NCI-H2171 (cell line): ENCODE measurements at places on chromosomes 12 and 14.
A peak's percentile ranks its signal among the peaks of the same experiment; 100 is the strongest.

DNA sequence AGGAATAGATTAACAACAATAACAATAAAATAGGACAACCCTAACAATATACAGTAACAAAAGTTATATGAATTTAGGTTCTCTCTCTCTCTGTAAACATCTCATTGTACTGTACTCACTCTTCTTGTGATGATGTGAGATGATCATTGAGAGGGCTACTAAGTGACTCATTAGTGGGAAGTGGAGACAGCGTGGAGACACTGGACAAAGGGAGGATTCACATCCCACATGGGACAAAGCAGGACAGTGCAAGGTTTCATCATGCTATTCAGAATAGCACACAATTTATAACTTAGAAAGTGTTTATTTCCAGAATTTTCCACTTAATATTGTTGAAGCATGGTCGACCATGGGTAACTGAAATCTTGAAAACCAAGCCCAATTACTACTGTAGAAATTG, 26.0 kb upstream of the SPATA7 start:
- no peak for DNase-seq

DNA sequence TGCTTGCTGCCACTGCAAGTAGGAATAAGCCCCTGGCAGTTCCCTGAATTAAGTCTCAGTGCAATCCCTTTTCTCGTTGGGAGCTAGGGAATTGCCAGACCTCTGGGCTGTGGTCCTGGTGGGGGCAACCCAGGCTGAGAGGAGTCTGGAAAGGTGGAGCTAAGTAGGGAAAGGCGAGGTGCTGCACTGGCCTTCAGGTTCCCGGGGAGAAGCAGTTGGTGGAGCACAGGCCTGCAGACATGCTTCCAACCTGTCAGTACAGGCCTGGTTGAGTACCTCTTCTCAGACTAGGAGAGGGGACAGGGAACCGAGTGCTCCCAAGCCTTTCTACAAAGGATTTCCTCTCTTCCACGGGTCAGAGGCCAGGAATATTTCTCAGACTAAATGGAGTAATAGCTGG, 1.5 kb downstream of the NRIP2 start:
- no peak for DNase-seq

DNA sequence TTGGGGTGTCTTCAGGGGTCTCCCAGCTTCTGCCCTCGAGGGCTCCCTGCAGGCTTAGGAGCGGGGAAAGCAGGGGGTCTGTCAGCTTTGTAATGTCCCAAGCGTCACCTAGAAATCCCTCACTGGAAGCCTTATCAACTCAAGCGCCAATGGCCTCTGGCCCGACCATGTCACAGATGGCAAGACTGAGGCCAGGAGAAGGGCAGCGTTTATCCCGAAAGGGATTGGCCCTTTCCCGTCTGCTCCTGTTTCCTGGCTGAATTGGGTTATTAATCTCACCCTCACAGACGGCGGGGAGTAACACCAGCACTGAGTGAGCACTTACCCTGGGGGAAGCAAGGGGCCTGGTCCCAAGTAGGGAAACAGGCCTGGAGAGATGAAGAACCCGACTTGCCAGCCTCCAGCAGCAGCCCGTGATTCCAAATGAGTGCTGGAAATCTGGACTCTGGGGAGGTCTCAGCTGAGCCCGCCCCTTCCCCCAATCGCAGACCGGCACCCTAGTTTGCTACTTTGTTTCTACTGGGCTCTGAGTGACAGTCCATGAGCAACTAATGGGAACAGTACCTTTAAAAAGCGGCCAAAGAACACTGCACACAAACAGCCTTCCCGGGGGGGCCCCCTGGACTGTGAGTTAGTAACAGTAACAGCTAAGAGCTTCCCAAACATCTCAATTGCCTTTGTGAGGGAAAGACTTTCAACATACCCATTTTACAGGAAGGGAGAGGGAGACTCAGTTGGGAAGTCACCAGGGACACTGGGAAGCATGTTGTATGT, 2.1 kb upstream of the NCOR2 start:
- no peak for DNase-seq

DNA sequence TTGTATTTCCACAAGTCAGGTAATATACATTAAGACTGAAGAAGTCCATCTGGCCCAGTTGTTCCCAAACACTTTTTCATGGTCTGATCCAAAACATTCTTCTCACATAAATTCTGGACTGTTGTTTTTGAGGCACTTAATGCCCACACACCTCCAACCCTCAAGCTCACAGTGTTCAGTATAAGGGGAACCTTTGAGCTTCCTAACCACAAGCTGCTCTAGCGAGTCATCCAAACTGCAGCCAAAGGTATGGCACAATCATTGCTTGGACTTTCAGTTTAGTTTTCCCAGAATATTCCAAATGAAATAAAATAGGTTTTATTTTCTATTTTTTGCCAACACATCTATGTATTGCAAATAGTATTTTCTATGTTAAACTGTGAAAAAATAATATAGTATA, 103.0 kb downstream of the PUS7L start:
- DNase-seq: no peak

- no peak for DNase-seq
Observed at GRCh38 chr12:58425481-58426392, 484.4 kb downstream of the ATP23 start.

DNA sequence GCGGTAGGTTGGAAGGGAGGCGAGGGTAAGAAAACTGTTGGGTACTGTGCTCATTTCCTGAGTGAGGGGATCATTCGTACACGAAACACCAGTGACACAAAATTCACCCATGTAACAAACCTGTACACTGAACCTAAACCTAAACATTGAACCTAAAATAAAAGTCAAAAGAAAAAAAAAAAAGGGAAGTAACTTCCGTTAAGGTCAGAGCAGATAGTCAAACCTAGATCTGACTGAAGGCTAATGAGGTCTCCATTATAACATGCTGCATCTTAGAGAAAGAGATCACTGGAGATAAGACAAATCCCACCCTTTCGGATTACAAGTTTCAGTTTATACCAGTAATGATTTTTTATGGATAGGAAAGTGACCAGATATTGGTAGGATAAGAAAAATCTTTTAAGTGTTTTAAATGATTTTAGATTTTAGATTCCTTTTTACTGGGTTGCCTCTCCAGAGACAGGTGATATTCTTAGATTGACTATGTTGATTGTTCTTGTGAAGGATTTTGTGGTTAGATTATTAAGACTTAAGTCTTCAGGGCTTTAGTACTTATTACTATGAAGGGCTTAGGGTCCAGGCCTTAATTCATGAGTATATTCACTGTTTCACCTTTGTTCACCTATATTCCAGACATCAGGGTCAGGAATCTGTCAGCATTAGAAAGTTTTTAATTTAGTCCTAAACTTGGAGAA, 11.2 kb upstream of the NCKAP1L start:
- DNase-seq: no peak

DNA sequence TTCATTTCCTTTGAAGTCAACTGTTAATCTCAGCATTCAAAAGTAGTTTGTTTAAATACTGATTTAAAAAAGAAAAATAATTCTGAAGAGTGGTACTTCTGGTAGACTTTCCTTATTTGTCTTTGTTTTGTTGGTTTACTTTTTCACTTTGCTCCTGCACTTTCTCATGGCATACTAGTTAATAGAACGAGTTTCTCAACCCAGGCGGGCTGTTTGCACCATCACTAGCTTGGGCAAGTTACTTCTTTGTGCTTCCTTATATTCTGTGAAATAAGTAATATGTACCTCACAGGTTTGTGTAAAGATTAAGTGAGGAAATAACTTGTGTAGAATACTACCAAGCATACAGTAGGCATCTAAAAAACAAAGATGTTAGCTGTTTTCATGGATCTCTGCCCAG, 45.5 kb downstream of the SLC38A6 start:
- no peak for DNase-seq

GRCh38 chr12:62543741-62544140, 77.1 kb downstream of the MON2 start:
- DNase-seq: no peak

GRCh38 chr12:66156654-66157053, 13.1 kb downstream of the TMBIM4 start:
- DNase-seq: no peak

DNA sequence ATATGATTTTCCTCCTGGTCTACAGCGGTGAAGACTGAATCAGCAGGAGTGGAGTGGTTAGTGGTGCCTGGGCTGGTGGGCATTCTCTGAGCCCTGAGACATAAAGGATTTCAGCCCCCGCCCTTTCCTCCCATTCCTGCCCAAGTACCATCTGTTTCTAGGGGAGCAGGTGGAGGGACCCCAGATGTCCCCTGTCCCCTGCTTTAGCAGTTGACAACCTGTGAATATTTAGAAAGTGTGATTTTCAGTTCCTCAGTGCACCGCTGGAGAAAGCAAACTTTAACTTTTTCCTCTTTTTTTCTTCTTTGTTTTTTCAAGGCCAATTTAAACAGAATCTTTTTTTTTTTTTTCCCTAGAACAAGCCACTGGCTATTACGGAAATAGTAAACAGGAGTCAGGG, 163.8 kb upstream of the MYL2 start:
- peak; percentile 43 for DNase-seq

GRCh38 chr14:67242168-67242420, 859 bp downstream of the PALS1 start:
- DNase-seq: no peak

DNA sequence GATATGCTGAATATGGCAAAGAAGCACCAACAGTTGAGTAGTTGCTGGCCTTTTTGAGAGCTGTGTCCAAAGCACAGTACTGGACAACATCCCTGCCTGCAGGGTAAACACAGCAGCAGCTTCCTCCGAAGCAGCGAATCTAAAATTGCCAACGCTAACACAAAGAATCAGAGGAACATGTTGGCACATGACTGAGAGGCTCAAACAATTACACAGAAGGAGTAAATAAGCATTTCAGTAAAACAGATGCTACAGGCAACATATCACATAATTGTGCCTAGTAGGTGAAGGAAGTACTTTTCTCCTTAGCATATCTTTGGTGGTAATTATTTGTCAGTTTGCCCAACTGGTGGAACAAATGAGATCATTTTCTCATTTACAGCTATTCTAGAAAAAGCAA, 52.1 kb downstream of the KICS2 start:
- peak; percentile 6 for DNase-seq

DNA sequence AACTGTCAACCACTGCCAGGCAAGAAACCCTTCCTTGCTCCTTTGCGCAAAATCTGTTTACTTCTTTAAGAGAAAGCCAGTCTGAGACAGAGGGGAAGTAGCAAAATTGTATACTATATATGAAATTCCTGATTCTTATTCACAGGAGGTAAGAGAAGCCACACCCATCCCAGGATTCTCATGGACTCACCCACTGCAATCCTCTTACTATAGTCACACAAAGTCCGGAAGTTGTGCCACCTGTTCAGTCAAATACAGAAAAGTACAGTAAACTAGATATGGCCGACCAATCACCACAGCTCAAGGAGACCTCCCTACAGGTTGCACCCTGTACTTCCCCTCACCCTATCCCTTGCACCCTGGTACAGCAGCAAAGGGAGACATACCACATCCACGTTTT, 2.9 kb downstream of the PRMT5 start:
- DNase-seq: no peak

DNA sequence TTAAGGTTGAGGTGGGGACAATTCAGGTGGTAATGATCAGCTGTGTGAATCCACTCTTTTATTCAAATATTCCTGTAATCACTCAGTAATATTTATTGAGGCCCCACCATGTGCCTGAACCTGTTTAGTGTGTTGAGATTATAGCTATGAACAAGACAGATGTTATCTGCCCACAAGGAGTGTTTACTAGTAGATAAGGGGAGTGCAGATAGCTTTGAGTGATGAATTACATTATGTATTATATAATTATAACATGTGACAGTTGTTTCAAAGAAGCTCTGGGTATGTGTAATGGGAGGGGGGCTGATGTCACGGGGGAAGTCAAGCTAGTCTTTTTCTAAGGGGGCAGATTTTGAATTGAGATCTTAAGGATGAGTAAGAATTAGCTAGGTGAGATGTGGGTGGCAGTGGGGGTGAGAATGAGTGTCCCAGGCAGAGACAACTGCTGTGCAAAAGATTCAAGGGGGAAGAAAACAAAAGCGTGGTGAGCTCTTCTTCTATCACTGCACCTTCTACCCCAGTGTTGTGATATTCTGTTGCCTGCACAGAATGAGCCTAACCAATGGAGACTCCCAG, 21.3 kb upstream of the SRRM4 start:
- no peak for DNase-seq

DNA sequence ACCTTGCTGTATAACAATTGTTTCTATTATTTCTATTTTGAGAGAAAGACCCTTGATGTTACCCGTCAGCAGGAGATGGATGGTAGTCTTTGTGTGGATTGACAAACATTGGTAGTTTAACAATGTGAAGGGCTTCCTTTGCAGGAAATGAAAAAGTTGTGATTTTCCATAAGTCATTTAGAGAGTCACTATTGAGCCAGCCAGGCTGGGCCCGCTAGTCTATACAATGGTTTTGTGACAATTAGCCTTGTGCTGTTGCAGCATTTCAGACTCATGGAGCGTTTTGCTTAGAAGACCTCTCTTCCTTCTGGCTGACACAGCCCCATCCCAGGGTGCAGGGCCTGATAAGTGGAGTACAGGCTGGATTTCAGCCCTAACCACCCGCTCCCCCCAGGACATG, 18.3 kb upstream of the SLC38A2 start:
- no peak for DNase-seq

DNA sequence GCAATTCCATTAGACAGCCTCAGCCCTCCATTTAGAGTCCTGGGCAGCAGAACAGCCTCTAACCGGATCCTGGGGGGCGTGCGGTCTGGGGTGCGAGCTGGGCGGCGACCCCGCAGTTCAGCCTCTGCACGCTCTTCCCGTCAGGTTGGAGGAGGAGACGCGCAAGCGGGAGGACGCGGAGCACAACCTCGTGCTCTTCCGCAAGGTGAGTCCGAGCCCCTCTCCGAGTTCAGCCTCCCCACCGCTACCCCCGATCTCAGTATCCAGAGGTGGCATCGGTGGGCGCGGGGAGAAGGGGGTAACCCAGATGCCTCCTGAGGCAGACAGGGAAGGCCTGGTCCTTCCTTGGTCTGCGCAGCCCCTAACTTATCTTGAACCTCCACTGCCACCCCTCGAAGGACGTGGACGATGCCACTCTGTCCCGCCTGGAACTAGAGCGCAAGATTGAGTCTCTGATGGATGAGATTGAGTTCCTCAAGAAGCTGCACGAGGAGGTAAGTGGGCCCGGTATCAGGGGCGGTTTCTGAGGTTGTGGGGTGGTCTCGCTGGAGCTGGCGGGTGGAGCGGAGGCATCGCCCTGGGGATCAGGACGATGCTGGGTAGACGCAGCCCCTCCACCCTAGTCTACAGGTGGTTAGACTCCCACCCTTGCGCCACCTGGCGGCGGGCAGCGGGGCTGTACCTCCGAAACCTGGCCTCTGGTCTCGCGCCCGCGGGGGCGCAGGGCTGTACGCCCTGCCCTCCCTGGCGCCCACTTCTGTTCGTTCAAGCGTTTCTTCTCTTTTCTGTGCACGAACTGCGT, 1.3 kb downstream of the PRPH start:
- DNase-seq: peak; percentile 47
